ENCODE measurements at places on chromosomes 2 and 18.

- DNase-seq: no peak
Measured at GRCh38 chr18:26717123-26717719, 148.3 kb downstream of the AQP4 start.

DNA sequence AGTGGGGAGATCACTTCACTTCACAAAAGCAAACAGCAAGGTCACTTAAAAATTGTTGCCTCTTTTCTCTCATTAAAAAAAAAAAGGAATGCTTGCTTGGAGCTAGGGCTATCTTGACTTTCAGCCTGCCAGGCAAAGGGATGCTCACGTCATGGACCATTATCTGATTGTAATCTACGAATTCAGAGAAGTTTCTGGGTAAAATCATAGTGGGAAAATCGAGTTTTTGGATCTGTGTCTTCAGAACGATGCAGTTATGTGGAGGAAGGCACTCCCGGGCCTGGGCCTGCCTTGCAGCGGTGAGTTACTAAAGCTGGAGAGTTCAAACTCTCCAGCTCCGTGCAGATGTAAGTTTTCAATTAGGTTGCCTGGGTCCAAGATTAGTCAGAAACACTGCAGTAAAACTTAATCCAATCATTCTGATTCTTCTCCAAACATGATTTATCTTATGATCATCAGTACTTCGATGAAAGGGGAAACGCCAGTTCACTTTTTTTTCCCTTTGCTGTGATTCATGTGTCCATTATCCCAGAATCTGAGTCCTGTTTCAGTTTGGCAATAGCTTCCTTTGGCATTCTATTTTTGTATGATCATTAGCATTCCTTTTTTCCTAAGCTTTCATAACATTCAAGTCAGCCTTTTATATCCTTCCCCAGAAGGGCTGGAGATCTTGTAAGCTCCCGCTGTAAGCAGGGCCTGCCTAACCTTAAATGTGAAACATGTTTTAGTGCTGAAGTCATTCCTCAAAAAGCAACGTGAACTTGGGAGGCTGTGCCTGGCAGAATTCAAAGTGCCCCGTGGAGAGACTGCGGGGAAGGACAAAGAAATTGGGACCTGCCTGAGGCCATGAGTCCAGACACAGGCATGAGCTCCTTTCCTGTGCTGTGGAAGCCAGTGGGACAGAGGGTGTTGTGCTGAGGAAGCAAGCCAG, 119.3 kb upstream of the TWIST2 start:
- DNase-seq: no peak

- no peak for DNase-seq
Measured at GRCh38 chr2:96601382-96602292, 36.5 kb downstream of the KANSL3 start.

- no peak for DNase-seq
Measured at GRCh38 chr2:220315098-220315823, 687.8 kb downstream of the SLC4A3 start.

- no peak for DNase-seq
Measured at GRCh38 chr2:121689356-121689755, 40.1 kb upstream of the CLASP1 start.

DNA sequence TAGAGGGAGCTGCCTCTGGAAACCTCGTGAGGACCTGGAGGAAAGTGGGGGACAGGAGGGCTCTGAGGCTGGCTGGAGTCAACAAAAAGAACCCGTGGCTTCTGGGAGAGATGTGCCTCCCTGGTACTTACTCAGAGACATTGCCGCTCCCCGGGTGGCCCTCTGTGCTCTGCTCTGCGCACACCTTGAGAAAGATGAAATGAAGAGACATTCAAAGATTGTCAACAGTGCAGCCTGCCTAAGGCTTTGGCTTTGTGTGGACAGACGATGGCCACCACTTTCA, 14.5 kb downstream of the CYS1 start:
- DNase-seq: no peak

DNA sequence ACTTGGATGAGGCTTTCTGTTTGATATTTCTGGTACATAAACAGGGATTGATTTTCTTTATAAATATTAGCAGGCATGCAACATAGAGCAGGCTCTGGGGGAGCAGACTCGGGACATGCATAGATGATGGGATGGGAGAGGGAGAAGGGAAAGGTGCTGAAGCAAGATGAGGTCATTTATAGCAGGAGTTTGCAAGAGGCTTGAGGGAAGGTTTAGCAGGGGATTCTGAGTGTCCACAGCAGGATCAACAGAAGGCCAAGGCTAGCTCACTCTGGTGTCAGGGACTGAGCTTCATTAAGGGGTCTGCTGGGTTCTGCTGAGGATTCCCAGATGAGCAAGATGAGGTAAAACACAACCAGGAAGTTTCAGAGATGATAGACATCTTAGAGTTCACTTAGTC, 309.1 kb upstream of the CELF4 start:
- DNase-seq: no peak

DNA sequence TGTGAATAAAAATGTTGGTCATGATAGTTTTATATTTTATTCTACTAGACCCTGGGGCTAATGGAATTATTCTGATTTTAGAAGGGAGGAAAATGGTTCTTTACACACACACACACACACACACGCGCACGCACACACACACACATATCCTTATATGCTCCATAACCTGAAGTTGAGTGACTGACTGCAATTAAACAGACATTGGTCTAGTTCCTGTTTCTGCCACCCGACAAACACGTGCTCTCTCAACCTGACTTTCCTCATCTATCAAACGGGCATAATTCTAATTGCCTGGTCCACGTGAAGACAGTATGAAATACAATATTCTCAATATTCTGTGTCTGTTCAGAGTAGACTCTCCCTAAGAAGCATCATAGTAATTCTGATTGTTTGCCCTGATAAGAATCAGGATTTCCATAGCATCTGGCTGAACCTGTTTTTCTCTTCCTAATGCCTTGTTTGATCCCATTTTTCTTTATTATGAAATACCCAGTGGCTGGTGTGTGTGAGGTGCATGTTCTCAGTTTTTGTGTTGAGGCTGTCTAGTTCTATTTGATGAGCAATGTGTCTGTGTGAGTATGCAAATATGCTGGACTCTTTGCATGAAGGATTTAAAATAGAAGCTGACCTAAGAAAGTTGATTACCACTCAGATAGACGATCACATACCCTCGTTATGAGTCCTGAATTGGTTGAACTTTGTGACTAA, 51.0 kb downstream of the SETBP1 start:
- peak; percentile 92 for DNase-seq

- DNase-seq: no peak
Measured at GRCh38 chr2:39118786-39119499, 1.9 kb downstream of the SOS1 start.

DNA sequence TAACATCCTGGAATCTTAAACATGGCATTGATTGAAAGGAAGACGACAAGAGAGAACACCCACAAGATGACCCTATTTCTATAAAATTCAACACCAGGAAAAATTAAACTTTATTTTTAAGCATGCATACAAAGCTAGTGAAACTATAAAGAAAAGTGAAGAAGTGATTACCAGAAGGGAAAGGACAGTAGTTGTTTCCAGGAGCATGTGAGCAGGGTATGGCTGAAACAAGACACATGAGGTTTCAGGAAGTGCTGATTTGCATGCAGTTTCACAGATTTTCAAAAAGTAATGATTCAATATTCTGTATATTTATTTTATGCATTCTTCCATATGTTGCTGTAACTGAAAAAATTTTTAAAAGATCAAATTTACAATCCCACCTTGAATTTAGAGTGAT, 24.6 kb upstream of the DAW1 start:
- DNase-seq: no peak

DNA sequence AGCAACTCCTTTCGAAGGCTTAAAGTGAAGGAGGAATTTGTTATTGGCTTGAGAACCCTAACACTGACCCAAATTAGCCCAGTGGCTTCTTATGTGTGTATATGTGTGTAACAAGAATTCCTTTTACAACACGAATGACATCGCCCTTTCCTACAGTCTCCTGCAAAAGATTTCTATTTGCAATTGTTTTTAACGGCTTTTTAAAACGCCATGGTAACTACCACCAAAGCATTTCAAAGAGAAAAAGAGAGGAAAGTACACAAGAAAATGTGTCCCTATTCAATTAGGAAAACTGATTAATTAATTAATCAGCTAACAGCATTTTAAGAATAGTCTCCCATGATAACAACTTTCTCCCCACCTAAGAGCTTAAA, 58.1 kb downstream of the PAX3 start:
- DNase-seq: no peak

DNA sequence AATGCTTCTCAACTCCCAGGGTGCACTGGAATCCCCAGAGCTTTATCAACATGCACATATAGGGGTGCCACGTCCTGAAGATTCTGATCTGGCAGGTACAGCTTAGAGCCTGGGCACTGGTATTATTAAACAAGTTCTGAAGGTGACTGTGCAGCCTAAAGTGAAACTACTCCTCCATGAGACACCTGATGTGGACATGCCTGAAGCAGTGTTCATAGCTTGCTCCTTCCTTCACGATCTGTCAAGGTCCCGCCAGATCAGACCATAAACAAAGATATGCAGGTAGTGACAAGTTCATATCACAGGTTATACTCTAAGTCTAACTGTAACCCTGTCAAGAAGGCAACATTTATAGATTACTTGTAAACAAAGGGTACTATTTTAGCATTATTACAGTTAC, 65.3 kb upstream of the DNER start:
- DNase-seq: peak; percentile 30

- DNase-seq: no peak
Measured at GRCh38 chr2:50491541-50492476, 540.1 kb downstream of the NRXN1 start.

- DNase-seq: no peak
Measured at GRCh38 chr18:12026562-12026961, 45.3 kb downstream of the IMPA2 start.

Data from keratinocyte (primary cell).